ENCODE measurements at places on chromosomes 7 and 10.

DNA sequence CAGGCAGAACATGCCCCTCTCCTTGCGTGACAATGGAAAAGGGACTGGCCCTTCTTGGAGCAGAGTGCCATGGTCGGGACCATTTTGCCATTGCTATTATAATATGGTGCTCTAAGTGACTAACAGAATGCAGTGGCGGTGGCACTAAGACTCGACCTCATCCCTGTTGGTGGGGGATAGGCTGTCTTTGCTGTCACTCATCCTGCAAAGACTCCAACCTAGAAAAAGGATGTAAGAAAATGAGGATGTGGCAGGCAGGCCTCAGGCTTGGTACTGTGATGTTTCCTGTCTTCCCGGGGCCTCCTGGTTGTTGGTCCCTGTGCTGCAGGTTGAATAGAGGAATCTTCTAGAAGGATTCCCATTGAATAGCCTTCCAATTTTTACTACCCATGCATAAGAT, 18.6 kb downstream of the BLNK start:
- DNase-seq: no peak

- DNase-seq: no peak
These were observed 108.3 kb upstream of the CDK6 start for GRCh38 chr7:92944633-92945032.

DNA sequence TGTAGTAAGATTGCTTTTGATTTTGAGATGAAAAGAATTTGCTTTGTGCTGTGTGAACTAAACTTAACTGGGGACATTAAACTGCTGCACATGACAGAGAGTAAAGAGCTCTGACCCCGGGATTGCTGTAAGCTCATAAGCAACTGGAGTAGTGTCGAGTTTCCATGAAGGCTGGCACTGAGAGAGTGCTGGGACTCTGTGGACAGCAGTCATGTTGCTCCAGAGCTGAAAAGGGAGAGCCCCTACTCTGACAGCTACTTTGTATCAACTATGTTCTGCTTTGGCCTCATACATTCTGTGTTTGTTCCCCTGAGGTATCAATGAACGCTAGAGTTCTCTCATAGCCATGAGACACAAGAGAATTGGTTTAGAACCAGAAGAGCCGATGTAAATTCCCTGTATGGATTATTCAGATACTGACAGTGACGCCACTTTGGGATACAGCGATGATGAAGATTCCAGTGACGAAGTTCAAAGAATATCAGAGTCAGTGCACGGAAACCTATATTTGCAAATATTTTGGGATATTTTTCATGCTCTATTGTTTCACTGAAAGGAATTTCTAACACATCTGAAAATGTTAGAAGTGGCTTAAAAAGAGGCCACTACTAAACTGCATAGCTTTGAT, 185.9 kb upstream of the DKK1 start:
- no peak for DNase-seq

DNA sequence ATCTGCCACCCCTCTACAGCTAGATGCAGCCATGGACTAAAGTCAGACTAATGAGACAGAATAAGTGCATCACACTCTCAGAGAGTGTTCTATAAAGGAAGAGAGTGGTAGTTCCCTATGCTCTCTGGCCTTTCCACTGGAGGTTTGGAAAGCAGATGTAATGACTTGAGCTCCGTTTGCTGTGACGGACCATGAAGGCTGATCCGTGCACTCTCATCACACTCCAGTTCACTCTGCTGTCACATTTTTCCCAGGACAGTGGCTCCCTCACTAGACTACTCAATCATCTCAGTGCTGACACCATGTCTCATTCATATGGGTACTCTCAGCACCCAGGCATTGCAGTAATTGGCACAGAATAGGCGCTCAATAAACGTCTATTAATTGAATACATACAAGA, 20.4 kb downstream of the TRDMT1 start:
- no peak for DNase-seq

GRCh38 chr10:132399117-132400035, 2.4 kb downstream of the PWWP2B start:
- no peak for DNase-seq

DNA sequence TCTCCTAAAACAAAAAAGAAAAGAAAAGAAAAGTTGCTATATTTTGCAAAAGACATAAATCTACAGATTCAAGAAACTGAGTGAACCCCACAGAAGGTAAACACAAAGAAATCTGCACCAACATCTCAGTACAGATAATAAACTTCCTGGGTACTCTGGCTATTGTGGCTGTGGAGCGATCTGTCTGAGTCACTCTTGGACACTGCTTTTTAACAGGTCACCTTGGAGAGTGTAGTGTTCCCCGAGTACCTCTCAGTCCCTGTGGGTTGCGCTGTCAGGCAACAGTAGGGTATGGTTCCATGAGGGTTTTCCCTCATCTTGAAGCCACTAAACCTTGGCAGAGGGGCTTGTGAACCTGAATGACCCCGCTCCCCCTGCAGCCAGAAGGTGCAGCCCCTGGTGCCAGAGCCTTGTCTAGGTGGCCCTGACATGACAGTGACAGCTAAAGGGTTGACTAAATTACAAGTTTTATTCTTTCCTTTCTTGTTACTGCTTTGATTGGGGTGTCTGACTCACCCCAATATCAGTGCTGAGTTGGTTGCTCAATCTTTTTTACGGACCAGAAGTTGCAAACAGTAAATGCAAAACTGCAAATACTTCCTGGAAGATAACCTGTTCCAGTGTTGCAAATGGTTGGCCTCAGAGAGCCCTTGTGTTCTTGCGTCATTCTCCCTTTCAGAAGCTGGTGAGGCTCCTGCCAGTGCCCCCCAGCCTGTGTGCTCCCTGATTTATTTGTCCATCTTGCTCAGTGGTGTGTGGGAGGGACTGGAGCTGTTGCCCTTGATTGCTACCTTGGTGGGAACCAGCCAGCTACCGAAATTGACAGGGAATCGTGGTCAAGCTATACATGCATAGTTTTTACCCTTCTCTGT, 30.6 kb downstream of the POR start:
- no peak for DNase-seq

- no peak for DNase-seq
These were observed 148.4 kb upstream of the LRGUK start for GRCh38 chr7:133978502-133979295.

Data from suprapubic skin (tissue), 4 donors.